Epithelial cell of proximal tubule (primary cell): ENCODE measurements at places on chromosomes 12 and 14. TPM values are rescaled to one million over a fixed set of nuclear protein-coding genes. Genes with fewer than 3 reads are reported as not detected.

DNA sequence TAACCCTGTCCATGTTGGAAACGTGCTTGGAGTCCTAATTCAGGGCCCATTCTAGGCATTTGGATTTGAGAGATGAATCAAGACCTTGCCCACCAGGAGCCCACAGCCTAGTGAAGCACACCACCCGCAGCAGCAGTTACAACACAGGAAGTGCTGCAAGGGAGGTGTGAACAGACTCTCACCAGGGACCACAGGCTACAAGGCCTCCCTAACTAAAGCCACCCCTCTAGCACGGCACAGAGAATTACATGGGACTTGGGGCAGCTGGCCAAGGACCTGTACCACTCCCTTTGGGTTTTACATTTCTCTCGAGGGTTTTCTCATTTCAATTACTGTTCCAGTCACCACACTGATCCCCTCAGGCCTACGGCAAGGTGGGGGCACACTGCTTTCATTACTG is 49.5 kb upstream of the FOXN3 start:
- DNase-seq = no peak

The TAS2R20 gene
- total RNA-seq = 0.36 and 0.58 TPM in 2 replicates

The RAPGEF3 gene
- total RNA-seq = 8.5 and 102 TPM in 2 replicates

The FAIM2 gene
- not detected in 2 replicates for total RNA-seq

The GYS2 gene
- total RNA-seq = not detected in 2 replicates

The SYCP3 gene
- total RNA-seq = under 0.01 TPM in 1 of 2 replicates, not detected in the other
